SK-N-DZ (cell line): ENCODE measurements at places on chromosomes 6 and 20.

DNA sequence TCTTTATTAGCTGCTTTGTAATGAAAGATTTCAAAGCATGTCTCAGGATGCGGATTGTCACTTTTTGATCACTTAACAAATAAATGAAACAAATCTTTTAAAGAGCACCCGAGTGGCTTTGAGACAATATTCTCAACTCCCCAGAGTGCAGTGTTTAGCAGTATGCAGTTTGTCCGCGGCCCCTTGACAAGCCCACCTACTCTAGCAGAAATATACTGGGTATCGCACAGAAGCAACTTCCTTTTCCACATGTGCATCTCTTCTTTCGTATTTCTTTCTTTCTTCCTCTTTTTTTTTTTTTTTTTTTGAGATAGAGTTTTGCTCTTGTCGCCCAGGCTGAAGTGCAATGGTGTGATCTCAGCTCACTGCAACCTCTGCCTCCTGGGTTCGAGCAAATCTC, 84.5 kb upstream of the FAM184A start:
- no peak for DNase-seq

GRCh38 chr20:23192469-23192868, 106.3 kb upstream of the CD93 start:
- no peak for DNase-seq

- no peak for DNase-seq
Observed at GRCh38 chr6:41186031-41186562, 14.9 kb downstream of the TREML2 start.

- DNase-seq, result no peak
Observed at GRCh38 chr6:105991561-105992314, 94.4 kb upstream of the PRDM1 start.

DNA sequence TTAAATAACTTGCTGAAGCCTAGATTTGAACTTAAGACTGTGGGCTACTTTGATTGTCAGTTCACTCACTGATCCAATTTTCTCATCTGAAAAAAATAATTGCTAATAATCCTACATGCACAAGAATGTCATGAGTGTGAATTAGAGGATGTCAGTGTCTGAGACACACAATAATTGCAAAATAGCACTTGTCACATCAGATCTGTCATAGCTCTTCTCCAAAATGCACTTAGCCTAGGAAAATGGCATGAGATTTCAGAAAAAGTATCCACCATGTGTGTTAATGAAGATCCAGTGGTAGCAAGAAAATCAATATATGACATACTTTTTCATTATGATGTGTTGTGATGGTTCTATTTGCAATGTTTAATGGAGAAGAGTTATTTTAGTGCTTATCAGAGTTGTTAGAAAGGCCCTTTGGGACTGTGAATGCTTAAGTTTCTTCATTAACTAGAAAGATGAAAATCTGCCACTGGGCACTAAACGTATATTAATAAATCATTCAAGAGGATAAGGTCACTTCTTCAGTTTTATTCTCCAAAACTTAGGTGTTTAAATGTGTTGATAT, 786.2 kb downstream of the C6orf118 start:
- DNase-seq, result no peak

GRCh38 chr6:88982720-88983119, 19.3 kb upstream of the RNGTT start:
- peak; percentile 58 for DNase-seq

- no peak for DNase-seq
Observed at GRCh38 chr6:7051780-7052442, 55.9 kb upstream of the RREB1 start.

- no peak for DNase-seq
Observed at GRCh38 chr6:83536034-83536646, 23.8 kb downstream of the PRSS35 start.

GRCh38 chr6:42820512-42821340, 38.9 kb downstream of the BICRAL start:
- DNase-seq, result no peak

GRCh38 chr20:14919501-14920081, 582.2 kb upstream of the FLRT3 start:
- DNase-seq, result no peak
